Eye (tissue), 1 donor: ENCODE measurements at places on chromosomes 4 and X.
A peak's percentile ranks its signal among the peaks of the same experiment; 100 is the strongest.

DNA sequence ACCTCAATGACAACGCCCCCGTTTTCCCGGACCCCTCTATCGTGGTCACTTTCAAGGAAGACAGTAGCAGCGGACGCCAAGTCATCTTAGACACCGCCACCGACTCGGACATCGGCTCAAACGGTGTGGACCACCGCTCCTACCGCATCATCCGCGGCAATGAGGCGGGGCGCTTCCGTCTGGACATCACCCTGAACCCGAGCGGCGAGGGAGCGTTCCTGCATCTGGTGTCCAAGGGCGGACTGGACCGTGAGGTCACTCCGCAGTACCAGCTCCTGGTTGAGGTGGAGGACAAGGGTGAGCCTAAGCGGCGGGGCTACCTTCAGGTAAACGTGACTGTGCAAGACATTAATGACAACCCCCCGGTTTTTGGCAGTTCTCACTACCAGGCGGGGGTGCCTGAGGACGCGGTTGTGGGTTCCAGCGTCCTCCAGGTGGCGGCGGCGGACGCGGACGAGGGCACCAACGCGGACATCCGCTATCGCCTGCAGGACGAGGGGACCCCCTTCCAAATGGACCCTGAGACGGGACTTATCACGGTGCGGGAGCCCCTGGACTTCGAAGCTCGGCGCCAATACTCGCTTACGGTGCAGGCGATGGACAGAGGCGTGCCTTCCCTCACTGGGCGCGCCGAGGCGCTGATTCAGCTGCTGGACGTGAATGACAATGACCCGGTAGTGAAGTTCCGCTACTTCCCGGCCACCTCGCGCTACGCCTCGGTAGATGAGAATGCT is 2.2 kb downstream of the FAT4 start:
- DNase-seq: peak; percentile 85

DNA sequence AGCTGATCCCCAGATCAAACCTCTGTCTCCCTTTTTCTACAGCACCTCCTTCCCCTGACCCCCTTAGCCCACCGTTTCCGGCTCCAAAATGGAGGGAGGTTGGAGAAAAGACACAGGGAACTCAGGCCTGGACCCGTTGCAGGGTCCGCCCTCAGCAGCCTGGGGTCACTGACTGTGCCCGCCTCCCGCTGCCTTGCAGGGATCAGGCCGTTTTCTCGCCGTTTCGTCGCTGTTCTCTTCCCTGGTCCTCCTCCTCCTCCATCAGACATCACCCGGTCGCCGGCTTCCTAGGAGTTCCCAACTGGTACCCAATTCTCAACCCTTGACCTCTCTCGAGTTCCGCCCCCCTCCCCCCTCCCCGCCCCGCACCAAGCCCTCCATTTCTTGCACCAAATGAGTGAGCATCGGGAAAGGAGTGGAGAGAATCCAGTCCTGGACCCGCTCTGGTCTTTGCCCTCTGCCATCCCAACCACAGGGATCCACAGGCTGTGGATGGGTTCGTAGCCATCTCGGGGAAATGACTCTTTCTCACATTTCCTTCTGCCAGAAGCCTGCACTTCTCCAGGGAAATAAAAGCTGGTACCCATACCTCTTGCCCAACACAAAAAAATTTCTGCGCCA is 493 bp downstream of the TCEAL5 start:
- peak; percentile 28 for DNase-seq

- DNase-seq: no peak
Measured at GRCh38 chr4:23235628-23236390, 543.1 kb downstream of the GBA3 start.

DNA sequence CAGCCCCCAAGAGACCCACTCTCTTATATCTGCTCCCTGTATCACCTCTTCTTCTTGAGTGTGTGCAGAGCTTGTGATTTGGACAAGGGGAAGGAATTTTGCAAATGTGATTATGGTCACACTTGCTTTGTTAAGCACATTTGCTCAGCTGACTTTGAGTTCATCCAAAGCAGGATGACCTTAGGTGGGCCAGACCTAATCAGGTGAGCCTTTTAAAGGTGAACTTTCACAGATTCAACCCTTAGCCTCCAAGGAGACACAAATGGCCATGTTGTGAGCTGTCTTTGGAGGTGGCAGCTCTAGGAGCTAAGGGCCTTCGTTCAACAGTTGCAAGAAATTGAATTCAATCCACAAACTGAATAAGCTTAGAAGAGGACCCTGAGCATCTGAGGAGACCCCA is 147.8 kb downstream of the DEFB131A start:
- no peak for DNase-seq

DNA sequence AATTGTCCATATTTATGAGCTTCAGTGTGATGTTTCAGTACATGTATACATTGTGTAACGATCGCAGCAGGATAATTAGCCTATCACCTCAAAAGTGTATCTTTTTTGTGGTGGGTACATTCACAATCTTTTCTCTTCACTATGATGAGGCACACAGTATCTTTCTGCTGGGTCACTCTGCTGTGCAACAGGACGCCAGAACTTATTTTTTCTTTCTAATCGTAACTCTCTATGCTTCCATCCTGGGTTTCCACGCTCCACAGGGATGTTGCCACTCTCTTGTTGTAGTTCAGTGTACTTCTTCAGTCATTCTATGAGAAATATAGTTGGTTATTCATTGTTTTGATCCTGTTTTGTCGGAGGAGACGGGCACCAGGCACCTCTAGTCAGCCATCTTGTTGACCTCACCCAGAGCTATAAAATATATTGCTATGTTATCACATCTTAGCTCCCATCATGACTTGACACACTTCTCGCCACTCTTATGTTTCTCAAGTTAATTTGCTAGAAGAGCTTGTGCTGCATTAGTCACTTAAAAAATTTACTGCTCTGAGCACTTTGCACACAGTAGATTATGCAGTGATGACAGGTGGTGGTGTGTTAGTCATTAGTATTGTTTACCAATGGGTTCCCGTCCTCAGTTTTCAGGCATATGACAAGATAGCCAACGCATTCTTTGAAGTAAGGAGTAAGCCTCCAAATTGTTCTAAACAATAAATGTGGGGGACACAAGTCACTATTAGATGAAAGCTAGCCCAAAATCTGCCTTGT is 1002.7 kb upstream of the PCDH7 start:
- DNase-seq: peak; percentile 21

GRCh38 chr4:127870688-127871087 is 10.0 kb upstream of the PLK4 start:
- DNase-seq: no peak

GRCh38 chr4:162732876-162733275 is 433.8 kb downstream of the NAF1 start:
- peak; percentile 14 for DNase-seq

DNA sequence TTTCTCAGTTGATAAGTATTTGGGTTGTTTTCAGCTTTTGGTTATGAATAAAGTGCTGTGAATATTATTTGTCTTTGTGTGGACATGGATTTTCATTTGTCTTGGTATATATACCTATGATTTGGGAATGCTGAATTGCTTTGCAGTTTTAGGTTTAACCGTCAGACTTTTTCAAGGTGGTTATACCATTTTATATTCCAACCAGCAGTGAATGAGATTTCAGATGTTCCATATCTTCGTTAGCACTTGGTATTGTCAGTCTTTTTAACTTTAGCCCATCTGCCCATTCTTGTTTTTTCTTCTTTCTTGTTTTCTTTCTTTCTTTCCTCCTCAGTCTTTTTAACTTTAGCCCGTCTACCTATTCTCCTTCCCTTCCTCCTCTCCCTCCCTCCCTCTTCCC is 106.0 kb downstream of the KDM6A start:
- DNase-seq: no peak

GRCh38 chr4:53055716-53056403 is 193.7 kb downstream of the RASL11B start:
- no peak for DNase-seq

GRCh38 chrX:51568586-51568985 is 50.1 kb downstream of the CENPVL3 start:
- DNase-seq: no peak

DNA sequence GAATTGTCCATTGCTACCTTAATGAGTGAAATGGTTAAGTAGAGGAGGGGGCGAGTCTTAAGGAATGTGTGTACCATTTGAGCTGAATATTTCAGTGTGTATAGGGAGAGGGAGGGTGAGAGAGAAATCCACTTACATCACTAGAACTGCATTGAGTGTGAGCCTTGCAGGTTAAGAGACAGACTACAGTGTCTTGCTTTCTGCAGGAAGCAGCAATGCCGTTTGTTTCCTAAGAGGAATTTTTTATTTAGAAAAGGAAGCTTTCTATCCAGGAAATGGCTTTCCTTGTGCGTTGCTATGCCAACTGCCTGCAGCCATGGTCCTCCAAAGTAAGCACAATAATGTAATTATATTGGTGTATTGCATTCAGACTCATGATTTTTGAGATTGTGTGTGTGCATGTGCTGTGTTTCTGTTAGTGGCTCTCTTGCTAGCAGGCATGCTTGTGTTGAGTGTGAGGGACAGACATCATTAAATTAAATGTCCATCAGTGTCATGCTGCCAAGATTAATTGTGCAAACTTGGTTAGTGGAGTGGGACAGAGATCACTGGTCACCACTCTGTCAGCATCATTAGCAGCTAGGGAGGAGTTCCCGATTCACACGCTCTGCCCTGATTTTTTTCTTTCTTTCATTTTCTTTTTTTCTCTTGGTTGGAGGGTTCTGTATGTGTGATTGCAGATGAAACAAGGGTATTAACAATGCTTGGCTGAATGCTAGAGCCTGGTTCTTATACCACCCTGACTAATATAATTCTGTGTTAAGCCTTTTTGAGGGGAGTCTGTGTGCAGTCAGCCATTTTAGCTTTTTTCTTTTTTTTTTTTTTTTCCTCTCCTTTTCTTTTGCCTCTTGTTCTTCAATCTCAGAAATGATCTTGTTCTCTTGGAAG is 164.3 kb downstream of the RAPGEF2 start:
- peak; percentile 88 for DNase-seq

DNA sequence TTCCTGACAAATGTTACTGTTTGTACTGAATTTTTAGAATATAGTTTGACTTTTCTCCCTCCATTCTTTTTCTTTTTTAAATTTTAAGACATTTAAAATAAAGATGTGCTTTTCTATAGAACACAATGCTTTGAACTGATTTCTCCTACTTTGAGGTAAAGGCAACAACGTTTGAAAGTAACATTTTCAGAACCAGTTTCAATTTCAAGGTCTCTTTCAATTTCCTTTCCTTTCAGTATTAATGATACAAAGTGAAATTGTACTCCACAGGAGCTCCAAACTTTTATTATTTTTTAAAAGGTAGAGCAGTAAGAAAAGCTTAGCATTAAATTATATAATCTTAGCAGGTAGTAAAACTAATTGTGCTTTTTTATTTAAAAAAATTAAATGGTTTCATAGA is 54.9 kb downstream of the NDST4 start:
- DNase-seq: no peak

DNA sequence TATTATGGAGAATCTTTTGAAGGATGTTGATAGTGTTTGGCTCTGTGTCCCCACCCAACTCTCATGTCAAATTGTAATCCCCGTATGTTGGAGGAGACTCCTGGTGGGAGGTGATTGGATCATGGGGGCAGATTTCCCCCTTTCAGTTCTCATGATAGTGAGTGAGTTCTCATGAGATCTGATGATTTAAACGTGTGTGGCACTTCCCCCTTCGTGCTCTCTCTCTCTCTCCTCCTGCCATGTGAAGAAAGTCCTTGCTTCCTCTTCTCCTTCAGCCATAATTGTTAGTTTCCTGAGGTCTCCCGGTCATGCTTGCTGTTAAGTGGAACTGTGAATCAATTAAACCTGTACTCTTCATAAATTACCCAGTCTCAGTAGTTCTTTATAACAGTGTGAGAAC is 166.1 kb upstream of the NUDT6 start:
- DNase-seq: no peak

- DNase-seq: no peak
Measured at GRCh38 chr4:98653890-98654867, 4.2 kb downstream of the TSPAN5 start.

DNA sequence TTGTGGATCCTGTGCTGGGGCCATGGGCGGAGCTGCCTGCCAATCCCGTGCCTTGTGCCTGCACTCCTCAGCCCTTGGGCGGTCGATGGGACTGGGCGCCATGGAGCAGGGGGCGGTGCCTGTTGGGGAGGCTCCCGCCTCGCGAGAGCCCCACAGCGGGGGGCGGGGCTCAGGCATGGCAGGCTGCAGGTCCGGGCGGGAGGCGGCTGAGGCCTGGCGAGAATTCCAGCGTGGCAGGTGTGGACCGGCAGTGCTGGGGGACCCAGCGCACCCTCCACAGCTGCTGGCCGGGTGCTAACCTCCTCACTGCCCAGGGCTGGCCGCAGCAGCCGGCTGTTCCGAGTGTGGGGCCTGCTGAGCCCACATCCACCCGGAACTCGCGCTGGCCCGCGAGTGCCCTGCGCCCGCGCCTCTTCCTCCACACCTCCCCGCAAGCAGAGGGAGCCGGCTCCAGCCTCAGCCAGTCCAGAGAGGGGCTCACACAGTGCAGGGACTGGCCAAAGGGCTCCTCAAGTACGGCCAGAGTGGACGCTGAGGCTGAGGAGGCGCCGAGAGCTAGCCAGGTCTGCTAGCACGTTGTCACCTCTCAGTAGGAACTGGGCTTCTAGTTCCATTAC is 85.9 kb downstream of the GBA3 start:
- DNase-seq: no peak

DNA sequence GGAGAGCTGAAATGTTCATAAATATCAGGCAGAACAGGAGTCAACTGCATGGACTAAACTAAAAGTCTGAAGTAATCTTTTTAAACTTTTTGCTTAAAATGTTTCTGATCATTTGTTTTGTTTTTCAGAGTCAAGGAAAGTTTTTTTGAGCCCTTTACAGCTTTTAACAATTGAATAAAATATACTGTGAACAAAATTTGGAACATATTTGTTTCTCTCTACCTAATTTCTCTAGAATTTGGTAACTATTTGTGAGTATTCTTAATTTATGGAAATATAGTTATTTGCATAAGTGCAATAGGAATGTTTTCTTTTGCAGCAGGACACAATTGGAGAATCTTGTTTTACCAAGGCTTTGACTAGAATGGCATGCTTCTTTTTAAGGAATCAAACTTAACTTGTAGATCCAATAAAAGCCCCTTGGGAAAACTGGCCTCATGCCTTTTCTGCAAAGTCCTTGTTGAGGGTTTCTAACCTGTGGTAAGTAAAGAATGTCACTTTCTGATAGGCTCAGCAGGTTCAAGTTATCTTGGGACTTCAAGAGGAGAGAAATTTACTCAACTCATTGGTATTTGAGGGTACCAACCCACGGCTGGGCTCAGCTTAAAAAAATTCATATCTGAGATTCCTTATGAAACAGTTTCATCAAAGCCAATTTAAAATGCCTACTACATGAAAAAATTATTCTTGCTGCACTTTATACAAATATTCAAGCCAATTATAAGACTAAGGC is 91.5 kb downstream of the UPRT start:
- no peak for DNase-seq

- no peak for DNase-seq
Measured at GRCh38 chrX:151536571-151536970, 26.9 kb upstream of the PASD1 start.

DNA sequence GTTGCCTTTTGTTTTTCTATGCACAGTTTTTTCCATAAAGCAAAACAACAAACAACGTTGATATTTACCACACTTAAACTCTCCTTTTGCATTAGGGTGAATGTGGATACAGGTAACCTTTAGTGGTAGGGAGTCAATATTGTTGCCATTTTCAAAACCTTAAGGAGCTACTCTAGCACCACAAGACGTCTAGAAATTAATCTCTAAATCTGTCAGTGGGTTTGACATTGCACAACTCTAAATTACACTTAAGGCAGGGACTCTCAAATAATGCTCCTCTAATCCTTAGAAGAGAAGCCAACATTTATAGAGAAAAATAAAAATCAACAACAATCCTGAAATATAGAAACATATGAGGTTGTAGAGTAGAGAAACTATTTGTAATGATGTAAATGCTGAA is 297.2 kb downstream of the UNC5C start:
- DNase-seq: no peak
